ENCODE measurements at places on chromosomes 7 and 10.

GRCh38 chr10:11594589-11595394 is 16.7 kb downstream of the USP6NL start:
- no peak for DNase-seq

DNA sequence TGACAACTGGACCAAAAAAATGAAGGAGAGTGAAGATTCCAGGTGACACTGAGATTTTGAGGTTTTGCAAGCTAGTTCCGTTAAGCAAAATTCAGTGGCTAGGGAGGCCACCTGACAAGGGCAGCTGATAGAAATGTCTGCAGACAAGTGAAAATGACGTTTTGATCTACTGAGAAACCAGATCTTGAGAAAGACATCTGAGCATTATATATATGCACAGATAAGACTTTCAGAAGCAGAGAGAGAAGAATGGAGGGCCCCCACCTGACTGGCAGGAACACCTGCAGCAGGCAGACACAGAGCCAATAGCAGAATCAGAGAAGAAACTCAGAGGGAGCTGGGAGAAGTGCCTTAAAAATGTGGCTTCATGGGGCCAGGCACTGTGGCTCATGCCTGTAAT is 76.1 kb upstream of the LRGUK start:
- no peak for DNase-seq

DNA sequence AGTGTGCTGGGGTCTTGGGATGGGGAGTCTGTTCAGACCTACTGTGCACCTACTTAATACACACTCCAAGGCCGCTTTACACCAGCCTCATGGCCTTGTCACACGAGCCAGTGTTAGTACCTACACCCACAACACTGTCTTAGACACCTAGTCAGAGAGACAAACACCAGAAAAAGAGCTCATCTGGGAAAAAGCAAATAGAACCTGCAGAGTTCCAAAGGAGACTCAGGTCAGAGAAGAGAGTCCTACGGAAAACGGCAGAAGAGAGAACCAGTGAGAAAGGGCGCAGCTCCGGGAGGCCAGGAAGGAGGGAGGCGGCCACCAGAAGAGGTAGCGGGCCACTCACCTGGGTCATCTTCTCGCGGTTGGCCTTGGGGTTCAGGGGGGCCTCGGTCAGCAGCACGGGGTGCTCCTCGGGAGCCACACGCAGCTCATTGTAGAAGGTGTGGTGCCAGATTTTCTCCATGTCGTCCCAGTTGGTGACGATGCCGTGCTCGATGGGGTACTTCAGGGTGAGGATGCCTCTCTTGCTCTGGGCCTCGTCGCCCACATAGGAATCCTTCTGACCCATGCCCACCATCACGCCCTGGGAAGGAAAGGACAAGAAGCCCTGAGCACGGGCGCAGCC is 105.3 kb upstream of the TNRC18 start:
- DNase-seq = no peak

GRCh38 chr10:46223064-46223480 is 63.7 kb upstream of the ANTXRL start:
- DNase-seq = no peak

DNA sequence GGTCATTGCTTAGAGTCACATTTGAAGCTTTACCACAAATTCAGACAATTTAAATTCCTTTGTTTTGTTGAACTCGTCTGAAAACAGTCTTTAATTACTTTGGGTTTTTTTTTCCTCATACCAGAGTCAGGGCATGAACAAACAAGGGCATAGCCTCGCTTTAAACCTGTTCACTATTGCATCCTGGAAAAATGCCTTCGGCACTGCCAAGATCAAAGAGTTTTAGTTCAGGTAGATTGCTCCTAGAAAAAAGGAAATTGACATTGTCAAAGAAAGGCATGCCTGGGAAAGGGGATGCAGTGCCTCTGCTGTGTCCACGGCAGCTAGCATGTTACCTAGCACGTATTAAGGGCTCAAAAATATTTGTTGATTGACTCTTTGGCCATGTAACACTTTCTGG is 235.1 kb downstream of the ARHGAP21 start:
- DNase-seq = no peak
